ENCODE measurements at places on chromosomes 12 and 14. TPM values are rescaled to one million over a fixed set of nuclear protein-coding genes. Genes with fewer than 3 reads are reported as not detected.

MEG3 gene
- 11.0 TPM for total RNA-seq

ACYP1 gene
- total RNA-seq, result 13.4 TPM

CEBPE gene
- not detected for total RNA-seq

- DNase-seq, result no peak
These were observed 2.1 kb downstream of the PLD4 start for GRCh38 chr14:104926619-104927431.

- no peak for DNase-seq
These were observed 69.1 kb upstream of the CPSF6 start for GRCh38 chr12:69170293-69170692.
